ENCODE measurements at places on chromosomes 12 and 14.

DNA sequence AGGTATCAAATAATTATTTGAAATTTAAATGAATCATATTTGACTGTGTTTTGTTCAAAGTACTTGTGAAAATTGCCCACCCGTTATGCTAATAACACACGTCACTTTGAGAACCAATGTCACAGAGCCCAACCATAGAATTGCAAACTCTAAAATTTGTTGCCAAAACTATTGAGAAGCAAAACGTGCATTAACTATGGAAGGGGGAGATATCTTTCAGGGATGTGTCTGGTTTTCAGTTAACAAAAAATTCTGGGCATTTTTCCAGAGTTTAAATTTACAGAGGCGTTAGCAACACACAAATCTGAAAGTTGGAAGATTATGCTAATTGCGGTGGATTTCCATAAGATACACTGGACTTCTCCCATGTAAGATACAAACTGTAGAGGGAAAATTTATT is 371.8 kb upstream of the E2F7 start:
- no peak for DNase-seq

- no peak for DNase-seq
Measured at GRCh38 chr14:100782516-100783320, 43.2 kb upstream of the MEG3 start.

DNA sequence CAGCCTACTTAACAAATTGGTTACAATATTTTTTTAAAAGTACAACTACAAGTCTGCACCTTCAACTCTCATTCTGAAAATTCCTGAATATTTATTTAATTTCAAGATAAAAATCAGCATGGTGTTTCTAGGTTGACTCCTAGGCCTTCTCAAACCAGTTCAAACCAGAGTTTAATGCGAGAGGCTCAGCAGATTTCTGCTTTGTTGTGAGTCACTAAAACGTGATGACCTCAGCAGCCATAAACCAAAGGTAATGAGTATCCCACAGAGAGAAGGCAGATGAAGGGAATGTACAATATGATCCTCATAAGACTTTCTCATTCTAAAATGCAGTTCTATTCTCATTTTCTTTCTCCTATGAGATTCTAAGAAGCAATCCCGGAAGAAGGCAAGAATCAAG is 1.5 kb downstream of the PRDM4 start:
- DNase-seq, result no peak

DNA sequence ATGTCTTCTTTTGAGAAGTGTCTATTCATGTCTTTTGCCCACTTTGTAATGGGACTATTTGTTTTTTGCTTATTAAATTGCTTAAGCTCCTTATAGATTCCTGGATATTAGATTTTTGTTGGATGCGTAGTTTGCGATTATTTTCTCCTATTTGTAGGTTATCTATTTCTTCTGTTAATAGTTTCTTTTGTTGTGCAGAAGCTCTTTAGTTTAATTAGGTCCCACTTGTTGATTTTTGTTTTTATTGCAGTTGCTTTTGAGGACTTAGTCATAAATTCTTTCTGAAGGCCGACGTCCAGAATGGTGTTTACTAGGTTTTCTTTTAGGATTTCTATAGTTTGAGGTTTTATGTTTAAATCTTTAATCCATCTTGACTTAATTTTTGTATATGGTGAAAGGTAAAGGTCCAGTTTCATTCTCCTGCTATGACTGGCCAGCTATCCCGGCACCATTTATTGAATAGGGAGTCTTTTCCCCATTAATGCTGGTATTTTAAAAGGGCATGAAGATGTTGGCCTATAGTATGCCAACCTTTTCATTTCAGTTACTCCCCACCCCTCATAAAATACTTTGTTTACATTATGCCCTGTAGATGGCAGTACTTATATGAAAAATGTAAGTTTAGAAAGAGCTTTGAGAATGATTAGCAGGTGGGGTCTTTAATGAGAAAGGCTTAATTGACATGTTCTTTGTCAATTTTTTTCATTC is 62.9 kb upstream of the PSMA6 start:
- no peak for DNase-seq
